ENCODE measurements at places on chromosomes 1 and 21. TPM values are rescaled to one million over a fixed set of nuclear protein-coding genes. Genes with fewer than 3 reads are reported as not detected.
A peak's percentile ranks its signal among the peaks of the same experiment; 100 is the strongest.

Gene TNNI3K
- total RNA-seq: not detected

Gene TRIM58
- not detected for total RNA-seq

Gene FCRL2
- not detected for total RNA-seq

Gene CELA3A
- not detected for total RNA-seq

Gene RBM11
- 2.2 TPM for total RNA-seq

- H3K4me3 ChIP-seq: no peak overlapping the region
- peak overlapping the region; percentile 72 for H3K27ac ChIP-seq
- peaks cover 83% of the 10 kb centered on the region for H3K4me1 ChIP-seq
- H3K27me3 ChIP-seq: no peaks in the 10 kb centered on the region
- H3K36me3 ChIP-seq: peaks cover 31% of the 10 kb centered on the region
Observed at GRCh38 chr1:12475101-12475500, 142.9 kb downstream of the DHRS3 start.

DNA sequence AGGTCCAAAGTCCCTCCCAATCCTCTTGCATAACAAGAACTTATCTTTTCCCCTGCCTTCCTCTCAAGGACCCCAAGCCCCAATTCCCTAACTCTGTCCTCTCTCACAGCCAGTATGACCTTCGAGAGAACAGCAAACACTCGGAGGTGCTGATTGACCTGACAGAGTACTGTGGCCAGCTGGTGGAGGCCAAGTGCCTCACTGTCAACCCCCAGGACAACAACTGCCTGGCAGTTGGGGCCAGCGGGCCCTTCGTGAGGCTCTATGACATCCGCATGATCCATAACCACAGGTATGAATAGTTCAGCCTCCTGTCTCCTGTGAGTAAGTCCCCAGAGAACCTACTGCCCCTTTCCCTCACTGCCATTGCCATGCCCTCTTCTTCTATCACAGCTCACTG is 29.9 kb upstream of the TMEM222 start:
- H3K27me3 ChIP-seq: no peaks in the 10 kb centered on the region
- H3K4me3 ChIP-seq: no peak overlapping the region
- H3K4me1 ChIP-seq: peaks cover 6% of the 10 kb centered on the region
- H3K27ac ChIP-seq: no peak overlapping the region
- DNase-seq: no peak

- H3K4me1 ChIP-seq: peaks cover 5% of the 10 kb centered on the region
- no peak overlapping the region for H3K27ac ChIP-seq
- H3K36me3 ChIP-seq: no peaks in the 10 kb centered on the region
- no peak overlapping the region for H3K4me3 ChIP-seq
- H3K27me3 ChIP-seq: peaks cover 20% of the 10 kb centered on the region
Observed at GRCh38 chr1:227234998-227235405, 83.3 kb downstream of the CDC42BPA start.

DNA sequence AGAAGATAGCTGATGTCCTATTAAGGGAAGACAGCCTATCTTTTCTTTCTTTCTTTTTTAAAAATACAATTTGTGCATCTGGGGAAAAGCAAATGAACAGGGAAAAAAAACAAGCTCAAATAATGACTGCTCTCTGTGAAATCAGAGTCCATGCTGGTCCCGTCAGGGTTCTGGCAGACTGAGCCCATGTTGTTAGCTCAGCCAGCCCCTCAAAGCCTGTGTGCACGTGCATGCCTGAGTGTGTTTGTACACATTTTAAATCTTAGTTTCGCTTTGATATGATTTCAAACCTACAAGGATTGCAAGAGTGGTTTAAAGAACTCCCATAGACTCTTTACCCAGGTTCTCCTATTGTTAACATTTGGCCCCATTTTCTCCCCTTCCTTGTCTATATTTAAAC is 231.8 kb upstream of the GREM2 start:
- no peaks in the 10 kb centered on the region for H3K4me1 ChIP-seq
- H3K4me3 ChIP-seq: no peak overlapping the region
- no peaks in the 10 kb centered on the region for H3K36me3 ChIP-seq
- DNase-seq: no peak
- H3K27ac ChIP-seq: no peak overlapping the region
- H3K27me3 ChIP-seq: no peaks in the 10 kb centered on the region

DNA sequence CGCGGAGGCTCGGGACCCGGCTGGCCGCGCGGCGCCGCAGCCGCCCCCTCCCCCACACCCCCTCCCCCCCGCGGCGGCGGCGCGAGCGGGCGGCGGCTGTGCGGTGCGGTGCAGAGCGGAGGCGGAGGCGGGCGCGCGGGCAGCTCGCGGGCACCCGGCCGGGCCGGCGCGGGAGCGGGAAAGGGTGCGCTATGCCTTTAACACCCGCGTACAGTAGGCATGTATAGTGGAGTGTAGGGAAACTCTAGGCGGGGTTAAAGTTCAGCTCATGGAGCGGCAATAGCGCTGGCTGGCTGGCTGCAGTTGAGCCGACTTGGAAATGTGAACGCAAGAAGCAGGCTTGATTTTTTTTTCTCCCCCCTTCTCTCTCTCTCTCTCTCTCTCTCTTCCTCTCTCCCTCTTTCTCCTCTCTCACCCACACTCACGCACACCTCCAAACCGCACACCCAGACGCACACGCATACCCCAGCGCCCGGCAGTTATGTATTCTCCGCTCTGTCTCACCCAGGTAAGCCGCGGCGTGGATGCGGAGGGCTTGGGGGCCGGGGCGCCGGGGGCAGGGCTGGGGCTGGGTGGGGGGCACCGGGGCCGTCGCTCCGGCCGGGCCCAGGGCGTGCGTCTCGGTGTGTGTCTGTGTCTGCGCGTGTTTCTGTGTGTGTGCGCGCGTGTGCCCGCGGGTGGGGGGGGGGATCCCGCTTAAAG is at the start of gene NFIA:
NFIA (plus strand) TSS at position 251 of the 702 bp plus-strand sequence.
- H3K4me3 ChIP-seq: peak within 1 kb of the TSS; percentile 80
- H3K4me1 ChIP-seq: peaks cover 45% of the 10 kb centered on the region
- DNase-seq: peak; percentile 46
- H3K27ac ChIP-seq: peak within 1 kb of the TSS; percentile 70
- H3K27me3 ChIP-seq: peaks cover 37% of the 10 kb centered on the region

GRCh38 chr1:109628540-109629321 is 9.1 kb downstream of the AMPD2 start:
- H3K27ac ChIP-seq: no peak overlapping the region
- peaks cover 11% of the 10 kb centered on the region for H3K4me1 ChIP-seq
- H3K36me3 ChIP-seq: peaks cover 21% of the 10 kb centered on the region
- peak; percentile 40 for DNase-seq
- no peak overlapping the region for H3K4me3 ChIP-seq
- no peaks in the 10 kb centered on the region for H3K27me3 ChIP-seq

- H3K4me1 ChIP-seq: peaks cover 74% of the 10 kb centered on the region
- no peak overlapping the region for H3K4me3 ChIP-seq
- peaks cover 21% of the 10 kb centered on the region for H3K36me3 ChIP-seq
- no peak for DNase-seq
- no peaks in the 10 kb centered on the region for H3K27me3 ChIP-seq
- no peak overlapping the region for H3K27ac ChIP-seq
Observed at GRCh38 chr21:37372951-37373350, 6.4 kb downstream of the DYRK1A start.

All from activated CD8-positive, alpha-beta memory T cell treated with anti-CD3 and anti-CD28 coated beads, Interleukin-2, amount 10 ng/mL, durations not matched to agents 7 days and 5 days (primary cell).